ENCODE measurements at places on chromosomes 4 and X.

- no peak for DNase-seq
These were observed 84.4 kb upstream of the ARMCX2 start for GRCh38 chrX:101744085-101744484.

DNA sequence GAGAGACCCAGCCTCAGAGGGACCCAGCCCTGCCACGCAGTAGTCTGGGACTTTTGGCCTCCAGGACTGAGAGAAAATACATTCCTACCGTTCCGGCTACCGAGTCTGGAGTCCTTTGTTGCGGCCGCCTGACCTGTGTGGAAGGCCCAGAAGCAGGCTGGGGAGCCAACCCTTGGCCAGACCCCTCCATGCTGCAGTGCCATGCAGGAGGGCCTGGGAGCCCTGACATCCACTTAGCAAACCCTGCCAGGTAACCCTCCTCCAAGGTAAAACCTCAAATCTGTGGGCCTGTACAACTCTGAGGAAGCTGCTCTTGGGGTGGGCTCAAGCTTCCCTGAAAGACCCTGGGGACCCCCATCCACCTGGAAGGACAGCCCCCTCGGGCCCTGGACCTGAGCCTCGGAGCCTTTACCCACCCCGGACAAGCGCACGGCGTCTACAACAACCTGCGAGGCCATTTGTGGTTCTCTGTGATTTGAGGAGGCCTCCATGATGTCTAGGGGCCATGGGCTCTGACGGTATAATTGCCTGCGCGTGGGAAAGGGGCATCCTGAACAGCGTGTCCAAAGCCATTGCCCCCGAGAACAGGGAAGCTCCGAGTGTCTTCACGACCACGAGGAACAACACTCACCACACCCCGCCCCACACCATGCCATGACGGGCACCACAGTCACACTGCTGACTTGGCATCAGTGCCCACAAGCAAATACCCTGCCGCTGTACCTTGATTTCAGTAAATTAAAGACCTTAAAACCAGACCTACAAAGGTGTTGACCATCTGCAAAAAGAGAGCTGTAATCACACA lies 58.7 kb downstream of the ZFYVE28 start:
- no peak for DNase-seq

- no peak for DNase-seq
These were observed at the start of gene ARHGAP6 for GRCh38 chrX:11665168-11666111. Gene ARHGAP6 (minus strand): TSS chrX:11665920. CDS start chrX:11664828, 1,092 bp downstream.

DNA sequence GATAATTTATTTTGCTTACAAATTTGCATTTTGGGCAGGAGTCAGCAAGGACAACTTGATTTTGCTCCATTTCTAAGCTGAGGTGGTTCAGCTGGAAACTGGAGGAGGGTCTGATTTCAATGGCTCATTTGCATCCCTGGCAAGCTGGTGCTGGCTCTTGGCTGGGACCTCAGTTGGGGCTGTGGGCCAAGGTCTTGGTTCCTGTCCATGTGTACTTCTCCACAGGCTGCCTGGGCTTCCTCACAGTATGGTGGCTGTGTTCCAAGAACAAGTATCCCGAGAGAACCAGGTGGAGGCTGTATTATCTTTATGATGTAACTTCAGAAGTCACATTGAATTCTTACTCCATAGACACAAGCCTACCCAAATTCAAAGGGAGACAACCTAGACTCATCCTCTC lies 77.0 kb upstream of the STX18 start:
- no peak for DNase-seq

DNA sequence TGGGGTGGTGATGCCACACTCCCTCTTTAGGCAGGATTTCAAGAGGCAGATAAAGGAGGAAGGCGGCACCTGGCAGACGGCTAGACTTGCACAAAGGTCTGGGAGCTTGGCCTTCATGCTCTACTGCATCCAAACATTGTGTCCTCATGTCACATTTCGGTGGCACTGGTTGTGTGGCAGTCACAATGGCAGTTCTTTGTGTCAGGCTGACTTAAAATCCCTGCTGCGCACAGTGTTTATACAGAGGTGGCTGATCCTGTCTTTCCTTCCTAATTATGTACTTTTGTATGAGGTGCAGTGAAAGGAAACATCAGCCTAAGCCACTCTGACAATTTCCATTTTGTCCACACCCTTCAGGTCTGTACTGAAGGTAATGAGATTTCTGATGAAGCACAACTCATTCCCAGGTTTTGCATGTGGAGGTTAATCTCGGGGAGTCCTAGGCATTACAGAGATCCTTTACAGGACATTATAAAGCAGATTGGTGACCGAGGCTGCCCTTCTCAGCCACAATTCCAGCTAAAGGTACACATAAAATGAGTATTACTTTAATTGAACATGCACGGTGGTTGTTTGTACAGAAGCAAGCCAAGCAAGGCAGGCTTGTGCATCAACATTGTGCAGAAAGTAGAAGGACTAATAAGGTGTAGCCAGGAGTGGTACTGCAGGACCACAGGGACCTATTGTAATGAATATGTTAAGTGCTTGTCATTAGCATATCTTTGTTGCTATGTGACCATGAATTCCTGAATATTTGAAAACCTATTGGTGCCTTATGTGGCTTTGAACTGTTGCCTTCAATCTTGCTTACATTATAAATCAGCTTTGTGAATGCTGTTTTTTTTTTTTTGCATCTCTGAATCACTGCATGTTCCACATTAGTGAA lies 147.6 kb downstream of the STK32B start:
- DNase-seq: no peak

GRCh38 chrX:19955306-19955705 lies 35.6 kb downstream of the BCLAF3 start:
- no peak for DNase-seq

GRCh38 chrX:16445166-16445752 lies 204.7 kb upstream of the S100G start:
- peak; percentile 46 for DNase-seq

DNA sequence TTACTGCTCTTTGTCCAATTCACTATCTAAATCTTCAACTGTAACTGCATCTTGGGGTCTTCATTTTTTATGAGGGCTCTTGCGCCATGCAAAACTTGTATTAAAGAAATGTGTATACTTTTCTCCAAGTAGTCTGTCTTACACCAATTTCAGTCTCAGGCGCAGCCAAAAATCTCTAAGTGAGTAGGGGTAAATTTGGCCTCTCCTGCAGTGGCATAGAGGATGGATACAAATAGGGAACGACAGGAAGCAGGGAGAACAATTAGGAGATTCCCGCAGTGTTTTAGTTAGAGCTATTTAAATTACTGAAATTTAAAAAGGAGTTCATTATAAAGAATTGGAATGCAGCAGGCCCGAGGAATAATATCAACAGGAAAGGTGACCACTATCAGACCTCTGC lies 30.2 kb downstream of the DMP1 start:
- DNase-seq: no peak

GRCh38 chrX:132443196-132444135 lies 45.4 kb downstream of the MBNL3 start:
- no peak for DNase-seq

DNA sequence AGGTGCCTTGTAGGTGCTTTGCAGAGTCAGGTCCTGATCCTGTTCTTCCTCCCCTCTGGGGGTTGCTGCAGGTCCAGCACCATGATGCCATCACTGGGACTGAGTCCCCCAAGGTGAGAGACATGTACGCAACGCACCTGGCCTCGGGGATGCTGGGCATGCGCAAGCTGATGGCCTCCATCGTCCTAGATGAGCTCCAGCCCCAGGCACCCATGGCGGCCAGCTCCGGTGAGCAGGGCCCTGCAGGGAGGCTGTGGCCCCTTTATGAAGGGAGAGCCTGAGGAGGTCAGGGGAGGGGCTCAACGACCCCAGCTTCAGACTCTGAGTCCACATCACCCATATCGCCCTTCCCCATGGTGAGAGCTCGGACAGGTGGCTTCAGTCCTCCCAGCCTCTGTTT lies 23.1 kb downstream of the MAN2B2 start:
- no peak for DNase-seq

- DNase-seq: no peak
These were observed 237.5 kb upstream of the ANXA10 start for GRCh38 chr4:167854881-167855280.

- no peak for DNase-seq
These were observed 9.1 kb downstream of the NSD2 start for GRCh38 chr4:1880332-1880731.

GRCh38 chr4:112604589-112604988 lies 32.1 kb downstream of the ZGRF1 start:
- peak; percentile 56 for DNase-seq

DNA sequence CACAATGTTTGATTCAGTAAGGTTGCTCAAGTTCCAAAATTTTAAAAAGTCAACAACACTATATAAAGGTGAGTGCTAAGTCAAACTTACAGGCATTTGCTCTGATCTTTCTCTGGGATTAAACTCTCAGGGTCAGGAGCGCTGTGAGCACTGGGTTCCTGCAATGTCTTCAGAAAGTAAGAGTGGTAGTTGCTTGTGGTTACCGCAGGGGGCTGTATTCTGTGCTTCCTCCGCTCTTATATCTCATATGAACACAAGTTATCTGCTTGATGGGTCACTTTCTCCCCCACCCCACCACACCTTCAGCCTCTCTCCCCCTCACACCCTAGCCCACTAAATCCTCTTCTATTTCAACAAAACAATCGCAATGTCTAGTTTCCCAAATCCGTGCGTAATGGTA lies 116.4 kb upstream of the IGSF1 start:
- DNase-seq: no peak

Data from CD4-positive, alpha-beta T cell treated with Interleukin-17A for 1 hour (primary cell).